ENCODE measurements at places on chromosomes 7 and 10.

- no peak for DNase-seq
These were observed 60.1 kb downstream of the ASB13 start for GRCh38 chr10:5606321-5606720.

DNA sequence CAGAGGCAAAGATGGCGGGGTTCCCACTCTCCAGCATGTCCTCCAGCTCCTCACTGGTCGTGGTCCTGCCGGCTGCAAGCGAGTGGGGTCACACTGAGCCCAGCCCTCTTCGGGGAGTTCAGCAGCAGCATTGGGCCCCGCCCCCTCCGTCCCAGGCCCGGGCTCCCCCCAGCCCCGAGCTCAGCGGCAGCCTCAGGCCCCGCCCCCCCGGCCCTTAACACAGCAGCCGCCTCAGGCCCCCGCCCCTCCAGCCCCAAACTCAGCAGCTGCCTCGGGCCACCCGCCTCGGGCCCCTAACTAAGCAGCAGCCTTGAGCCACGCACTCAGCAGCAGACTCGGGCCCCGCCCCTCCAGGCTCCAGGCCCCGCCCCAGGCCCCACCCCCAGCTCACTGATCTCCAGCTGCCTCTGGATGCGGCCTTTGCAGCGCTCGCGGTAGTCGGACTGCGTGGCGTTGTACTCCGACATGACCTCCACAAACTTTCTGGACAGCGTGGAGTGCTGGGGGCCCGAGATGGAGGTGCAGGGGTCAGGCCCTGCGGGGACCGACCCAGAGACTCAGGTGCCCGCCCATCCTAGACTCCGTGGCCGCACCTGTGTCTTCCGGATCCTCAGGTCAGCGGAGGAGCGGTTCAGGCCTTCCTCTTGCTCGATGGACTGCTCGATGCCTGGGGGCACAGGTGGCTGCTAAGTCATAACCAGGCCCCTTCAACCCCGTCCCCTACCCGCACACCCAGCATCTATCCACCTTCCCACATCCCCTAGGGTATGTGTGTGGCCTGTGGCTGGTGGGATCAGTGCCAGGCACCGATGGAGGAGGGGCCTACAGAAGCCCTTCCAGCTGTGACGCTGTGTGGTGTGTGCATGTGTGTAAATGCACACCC is 15.5 kb downstream of the STX1A start:
- DNase-seq: no peak

GRCh38 chr10:129049501-129049900 is 417.5 kb upstream of the MGMT start:
- no peak for DNase-seq

DNA sequence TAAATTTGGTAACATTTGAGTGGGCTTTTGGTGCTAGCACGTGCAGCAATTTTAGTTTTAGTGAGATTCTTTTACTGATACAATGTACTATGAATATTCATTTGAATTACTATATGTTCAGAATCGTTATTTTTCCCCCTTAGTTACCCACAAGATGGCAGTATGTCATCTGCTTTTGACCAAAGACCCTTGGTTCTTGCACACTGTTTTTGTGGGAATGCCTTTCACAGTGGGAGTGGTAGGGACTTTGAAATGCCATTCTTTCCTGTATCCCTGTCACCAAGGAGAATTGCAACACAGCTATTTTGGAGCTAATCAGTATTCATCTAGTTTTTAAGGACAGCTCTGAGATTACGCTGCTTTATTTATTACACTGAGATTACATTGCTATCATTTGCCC is 40.6 kb downstream of the SEC23IP start:
- DNase-seq: no peak

DNA sequence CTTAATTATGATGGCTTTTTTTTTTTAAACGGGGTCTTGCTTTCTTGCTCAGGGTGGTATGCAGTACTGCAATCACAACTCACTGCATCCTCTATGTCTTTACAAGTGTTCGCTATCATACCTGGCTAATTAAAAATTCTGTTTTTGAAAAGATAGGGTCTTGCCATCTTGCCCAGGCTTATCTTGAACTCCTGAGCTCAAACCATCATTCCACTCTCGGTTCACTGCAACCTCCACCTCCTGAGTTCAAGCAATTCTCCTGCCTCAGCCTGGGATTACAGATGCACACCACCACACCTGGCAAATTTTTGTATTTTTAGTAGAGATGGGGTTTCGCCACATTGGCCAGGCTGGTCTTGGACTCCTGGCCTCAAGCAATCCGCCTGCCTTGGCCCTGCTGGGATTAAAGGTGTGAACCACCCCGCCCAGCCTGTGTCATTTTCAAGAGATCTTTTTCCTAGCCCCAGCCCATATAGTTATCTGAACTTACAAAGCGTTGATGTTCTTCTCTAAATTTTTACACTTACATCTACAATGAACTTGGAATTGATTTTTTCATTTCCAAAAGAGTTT is 6.0 kb downstream of the HNRNPF start:
- no peak for DNase-seq

DNA sequence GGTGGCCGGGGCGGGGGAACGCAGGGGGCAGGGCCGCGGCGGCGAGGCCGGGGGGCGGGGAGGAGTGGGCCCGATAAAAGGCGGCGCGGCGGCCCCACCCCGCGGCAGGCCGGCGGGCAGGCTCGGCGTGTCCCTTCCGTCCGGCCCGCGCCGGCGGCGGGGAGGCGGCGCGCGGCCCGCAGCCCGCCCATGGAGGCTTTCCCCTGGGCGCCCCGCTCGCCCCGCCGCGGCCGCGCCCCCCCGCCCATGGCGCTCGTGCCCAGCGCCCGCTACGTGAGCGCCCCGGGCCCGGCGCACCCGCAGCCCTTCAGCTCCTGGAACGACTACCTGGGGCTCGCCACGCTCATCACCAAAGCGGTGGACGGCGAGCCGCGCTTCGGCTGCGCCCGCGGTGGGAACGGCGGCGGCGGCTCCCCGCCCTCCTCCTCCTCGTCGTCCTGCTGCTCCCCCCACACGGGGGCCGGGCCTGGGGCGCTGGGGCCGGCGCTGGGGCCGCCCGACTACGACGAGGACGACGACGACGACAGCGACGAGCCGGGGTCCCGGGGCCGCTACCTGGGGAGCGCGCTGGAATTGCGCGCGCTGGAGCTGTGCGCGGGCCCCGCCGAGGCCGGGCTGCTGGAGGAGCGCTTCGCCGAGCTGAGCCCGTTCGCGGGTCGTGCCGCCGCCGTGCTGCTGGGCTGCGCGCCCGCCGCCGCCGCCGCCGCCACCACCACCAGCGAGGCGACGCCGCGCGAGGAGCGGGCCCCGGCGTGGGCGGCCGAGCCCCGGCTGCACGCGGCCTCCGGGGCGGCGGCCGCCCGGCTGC is at the start of gene NANOS1:
Gene NANOS1 (plus strand): TSS at position 102 of the 808 bp plus-strand sequence. CDS start 88 bp downstream, at position 190.
- no peak for DNase-seq

DNA sequence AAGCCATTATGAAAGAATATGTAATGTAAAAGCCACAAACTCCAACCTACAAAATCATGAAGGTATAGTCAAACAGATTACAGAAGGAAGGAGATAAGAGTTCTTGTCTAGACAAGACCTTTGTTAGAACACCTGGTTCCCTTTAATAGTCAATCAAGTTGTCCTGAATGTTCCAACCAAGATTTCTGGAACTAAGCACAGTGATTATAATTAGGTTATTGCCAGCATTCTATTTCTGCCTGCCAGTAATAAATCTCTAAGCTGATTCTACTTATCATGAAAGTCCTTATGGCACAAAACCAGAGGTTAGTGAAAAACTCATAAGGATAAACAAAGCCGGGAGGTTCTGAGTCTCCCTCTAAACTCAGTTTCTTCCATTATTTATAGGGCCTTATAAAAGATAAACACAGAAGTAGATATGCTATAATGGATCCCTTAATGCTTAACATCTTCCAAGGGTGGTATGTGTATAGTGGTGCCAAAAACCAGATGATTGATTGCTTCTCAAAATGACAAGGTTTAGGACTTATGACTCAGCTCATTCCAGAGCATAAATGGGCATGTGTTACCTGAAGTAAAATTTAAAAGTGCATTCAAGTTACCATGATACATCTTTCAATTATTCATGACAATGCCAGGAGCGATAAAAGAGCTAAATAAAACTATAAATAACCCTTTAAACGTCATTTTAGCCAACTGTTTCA is 237.2 kb downstream of the CSTF2T start:
- DNase-seq: peak; percentile 3

GRCh38 chr10:119701861-119702260 is 24.0 kb upstream of the INPP5F start:
- peak; percentile 18 for DNase-seq

DNA sequence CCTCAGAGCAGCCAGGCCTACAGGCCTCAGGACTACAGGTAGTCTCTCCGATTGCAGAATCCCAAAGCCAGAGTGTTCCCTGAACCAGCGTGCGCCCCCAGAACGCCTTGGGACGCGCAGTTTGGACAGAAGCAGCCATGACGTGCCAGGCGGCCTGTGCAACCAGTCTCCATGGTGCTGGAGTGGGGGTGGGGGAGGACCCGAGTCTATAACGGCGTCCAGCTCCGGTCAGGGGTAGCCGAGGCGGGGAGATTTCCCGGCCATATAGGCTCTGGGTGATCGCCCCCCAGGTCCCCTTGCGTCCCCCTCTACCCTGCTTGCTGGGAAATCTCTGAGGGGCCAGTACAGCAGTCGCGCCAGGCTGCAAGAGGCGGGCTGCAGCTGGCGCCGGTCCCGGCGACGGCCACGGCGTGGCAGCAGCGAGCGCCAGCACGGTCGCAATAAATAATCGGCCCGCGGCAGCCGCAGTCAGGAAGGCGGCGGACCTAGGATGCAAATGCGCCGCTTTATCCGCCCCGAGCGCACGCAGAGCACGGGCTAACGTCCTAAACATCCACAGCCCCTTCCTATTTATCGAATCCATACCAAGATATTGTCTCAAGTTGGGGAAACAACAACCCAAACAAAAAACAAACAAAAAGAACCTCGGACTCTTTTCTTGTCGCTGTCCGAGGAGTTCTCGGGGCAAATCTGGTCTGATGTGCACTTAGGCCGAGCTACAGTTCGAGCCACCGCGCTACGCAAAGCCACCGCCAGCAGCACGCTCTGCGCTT is 1.6 kb downstream of the HOXA3 start:
- peak; percentile 95 for DNase-seq

DNA sequence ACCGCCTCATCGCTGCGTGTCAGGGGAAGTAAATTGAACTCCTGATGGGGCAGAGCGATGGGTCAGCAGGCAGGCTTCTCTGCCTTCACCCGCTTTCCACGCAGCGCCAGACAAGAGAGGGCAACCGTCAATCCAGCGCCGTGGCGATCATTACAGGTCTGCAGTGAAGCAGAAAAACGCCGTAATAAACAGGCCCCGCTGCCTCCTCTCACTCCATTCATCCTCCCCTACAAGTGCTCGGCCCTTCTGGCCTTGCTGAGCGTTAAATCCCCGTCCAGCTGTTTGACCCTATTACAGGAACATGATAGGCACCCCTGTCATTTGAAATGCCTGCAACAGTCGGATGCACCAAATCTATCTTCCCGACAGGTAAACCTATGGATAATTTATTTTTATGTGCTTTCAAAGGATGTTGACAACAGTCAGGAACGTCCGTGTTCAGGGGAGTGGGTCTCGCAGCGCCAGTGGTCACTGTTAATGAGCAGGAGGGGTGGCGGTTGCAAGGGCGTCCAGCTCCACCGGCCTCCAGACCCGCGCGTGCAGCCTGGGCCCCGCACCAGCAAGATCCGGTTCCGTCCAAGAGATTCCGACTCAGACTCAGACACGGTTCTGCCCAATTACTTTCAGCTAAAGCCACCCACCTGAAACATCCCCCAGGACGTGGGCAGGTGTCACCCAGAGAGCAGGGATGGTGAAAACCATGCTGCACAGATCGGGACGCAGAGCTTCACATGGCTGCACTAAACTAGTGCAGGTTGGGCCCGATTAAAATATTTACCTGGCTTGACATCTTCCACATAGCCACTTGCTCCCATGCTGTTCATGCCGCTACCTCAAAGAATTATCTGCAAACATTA is 508.0 kb upstream of the MGMT start:
- no peak for DNase-seq

DNA sequence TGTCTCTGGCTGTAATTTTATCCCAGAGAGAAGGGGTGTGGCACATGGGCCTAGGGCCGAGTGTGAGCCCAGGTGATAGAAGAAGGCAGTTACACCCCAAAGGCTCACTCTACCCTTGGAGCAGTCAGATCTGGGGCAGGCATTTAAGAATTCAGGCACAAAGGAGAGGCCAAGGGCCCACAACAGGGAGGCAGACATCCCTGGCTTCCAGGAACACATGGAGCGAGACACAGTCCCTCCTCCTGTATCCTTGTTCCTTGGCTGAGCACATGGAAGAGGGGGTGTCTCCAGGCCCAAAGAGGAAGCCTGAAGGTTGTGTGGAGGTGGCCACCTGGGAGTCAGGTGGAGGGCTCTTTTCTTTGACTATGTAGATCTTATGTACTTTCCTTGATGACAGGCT is 286.2 kb downstream of the RPS24 start:
- DNase-seq: no peak

GRCh38 chr7:36190447-36191291 is 37.6 kb downstream of the EEPD1 start:
- DNase-seq: no peak

GRCh38 chr7:55588976-55589604 is 16.8 kb upstream of the VOPP1 start:
- no peak for DNase-seq

- DNase-seq: no peak
These were observed 223.7 kb downstream of the BUB3 start for GRCh38 chr10:123377883-123378282.

DNA sequence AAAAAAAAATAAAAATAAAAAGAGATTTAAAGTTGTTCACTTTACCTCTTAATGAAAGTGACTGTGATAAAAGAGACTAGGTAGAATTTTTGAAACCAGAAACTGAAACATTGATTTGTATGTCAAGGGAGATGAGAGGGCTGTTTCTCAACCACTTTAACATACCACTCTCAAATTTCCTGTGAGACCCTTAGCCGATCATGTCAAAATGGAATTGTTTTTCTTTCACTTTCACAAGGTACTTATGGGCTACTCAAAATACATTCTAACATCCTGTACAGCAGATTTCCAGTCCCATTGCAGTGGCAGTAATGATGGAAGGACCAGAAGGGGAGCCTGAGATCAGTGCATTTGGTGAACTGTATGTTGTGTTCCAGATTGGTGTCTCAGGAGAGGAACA is 261.2 kb downstream of the PPP1R3A start:
- no peak for DNase-seq

GRCh38 chr10:108709927-108710722 is 1213.2 kb downstream of the XPNPEP1 start:
- DNase-seq: no peak

- no peak for DNase-seq
These were observed 43.2 kb downstream of the COBL start for GRCh38 chr7:51273360-51273759.

DNA sequence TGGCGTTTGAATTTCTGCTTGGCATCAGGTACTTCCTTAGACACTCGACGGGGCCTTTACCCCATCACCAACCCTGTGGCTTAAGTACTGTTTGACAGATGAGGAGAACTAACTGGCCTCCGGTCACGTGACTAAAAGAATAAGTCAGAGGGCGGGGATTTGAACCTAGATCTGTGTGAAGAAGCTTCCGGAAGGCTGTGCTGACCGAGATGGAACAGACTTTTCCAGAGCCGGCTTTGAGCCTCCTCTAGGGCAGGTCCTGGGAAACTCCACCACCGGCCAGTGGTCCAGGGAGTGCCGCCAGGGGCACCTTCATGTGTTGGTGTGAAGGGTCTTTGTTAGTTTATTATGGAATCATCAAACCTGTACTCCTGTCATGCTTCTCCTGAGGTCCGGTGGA is 26.9 kb downstream of the CAMK1D start:
- no peak for DNase-seq
